ENCODE measurements at places on chromosomes 13 and 19. TPM values are rescaled to one million over a fixed set of nuclear protein-coding genes. Genes with fewer than 3 reads are reported as not detected.

ZNF442 gene
- total RNA-seq, result 13.4 TPM

HNRNPA1L2 gene
- 4.3 TPM for total RNA-seq

MCF2L gene
- 15.3 TPM for total RNA-seq

FAM83E gene
- total RNA-seq, result 0.58 TPM

SERPINE3 gene
- total RNA-seq, result 0.16 TPM

NEK5 gene
- 1.4 TPM for total RNA-seq

PLIN4 gene
- total RNA-seq, result 14.0 TPM

KLK4 gene
- total RNA-seq, result not detected

DAPK3 gene
- 71.9 TPM for total RNA-seq

GRK1 gene
- 0.05 TPM for total RNA-seq

SIAH3 gene
- total RNA-seq, result 0.16 TPM

ZNF675 gene
- 29.2 TPM for total RNA-seq

ZNF324 gene
- 9.5 TPM for total RNA-seq

CRX gene
- total RNA-seq, result not detected

FFAR2 gene
- total RNA-seq, result 0.69 TPM

APOC4 gene
- total RNA-seq, result not detected

KLF1 gene
- total RNA-seq, result 0.26 TPM

SLITRK5 gene
- total RNA-seq, result 6.3 TPM

LGI4 gene
- total RNA-seq, result 5.9 TPM
